ENCODE measurements at places on chromosomes 5 and 9.
A peak's percentile ranks its signal among the peaks of the same experiment; 100 is the strongest.

DNA sequence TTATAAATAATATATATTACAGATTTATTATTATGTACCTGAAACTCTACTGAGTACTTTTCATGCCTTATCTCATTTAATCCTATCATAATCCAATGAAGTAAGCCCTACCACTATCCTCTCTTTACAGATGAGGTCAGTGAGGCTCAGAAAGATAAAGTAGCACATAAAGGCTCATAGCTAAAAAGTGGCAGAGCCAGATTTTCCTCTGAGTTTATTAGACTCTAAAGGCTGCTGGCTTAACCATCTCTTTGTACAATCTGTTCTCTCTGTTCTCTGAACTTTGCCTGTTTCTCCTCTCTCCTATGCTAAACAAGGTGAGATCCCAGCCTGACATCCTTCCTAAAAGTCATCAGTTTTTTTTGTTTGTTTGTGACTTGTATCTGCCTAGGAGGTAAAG is 311.2 kb downstream of the KCTD16 start:
- DNase-seq: no peak

GRCh38 chr9:22469928-22470544 is 23.4 kb downstream of the DMRTA1 start:
- DNase-seq: no peak

- no peak for DNase-seq
Measured at GRCh38 chr5:178797546-178798440, 62.0 kb upstream of the ZNF354B start.

DNA sequence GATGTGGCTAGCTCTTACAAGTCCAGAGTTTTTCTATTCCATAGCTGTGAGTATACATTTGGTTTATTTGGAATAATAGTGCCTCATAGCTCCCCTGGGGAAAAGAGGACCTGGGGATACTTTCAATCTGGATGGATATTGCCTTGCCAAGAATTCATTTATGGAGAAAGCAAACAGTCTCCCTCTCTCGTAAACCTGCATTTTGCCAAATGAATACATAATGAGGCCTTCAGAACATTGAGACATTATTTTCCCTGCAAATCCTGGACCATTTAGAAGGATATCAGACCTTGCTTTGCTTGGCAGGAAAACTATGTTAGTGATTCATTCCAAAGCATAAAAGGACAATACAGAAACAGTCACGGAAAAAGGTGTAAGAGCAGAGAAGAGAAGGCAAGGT is 569.6 kb upstream of the BRINP1 start:
- no peak for DNase-seq

DNA sequence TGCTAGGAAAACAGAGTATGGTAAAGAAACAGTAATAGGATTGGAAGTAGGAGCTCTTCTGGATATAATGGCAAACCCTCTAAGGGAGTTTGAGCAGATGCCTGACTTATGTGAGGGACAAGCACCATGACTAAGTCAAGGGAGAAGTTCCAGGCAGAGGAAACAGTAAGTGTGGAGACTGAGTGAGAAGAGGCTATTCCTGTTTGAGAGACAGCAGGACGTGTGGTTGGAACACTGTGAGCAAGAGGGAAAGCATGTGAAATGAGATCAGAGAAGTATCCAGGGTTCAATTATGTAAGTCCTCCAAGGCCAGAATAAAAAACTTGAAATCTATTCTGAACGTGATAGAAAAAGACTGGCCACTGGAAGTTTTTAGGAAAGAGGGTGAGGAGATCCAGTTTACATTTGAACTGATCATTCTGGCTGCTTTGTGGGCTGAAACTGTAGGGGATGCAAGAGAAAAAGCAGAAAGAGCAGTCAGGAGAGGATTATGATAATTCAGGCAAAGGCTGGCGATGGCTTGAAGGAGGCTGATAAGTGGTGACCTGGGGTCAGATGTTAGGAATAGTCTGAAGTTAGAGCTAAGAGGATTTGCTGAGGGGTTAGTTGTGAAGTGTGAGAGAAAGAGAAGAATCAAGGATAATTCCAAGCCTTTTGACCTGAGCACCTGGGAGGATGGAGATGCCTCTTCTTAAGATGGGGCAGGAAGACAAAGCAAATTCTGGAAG is 19.2 kb downstream of the DMAC1 start:
- DNase-seq: no peak

DNA sequence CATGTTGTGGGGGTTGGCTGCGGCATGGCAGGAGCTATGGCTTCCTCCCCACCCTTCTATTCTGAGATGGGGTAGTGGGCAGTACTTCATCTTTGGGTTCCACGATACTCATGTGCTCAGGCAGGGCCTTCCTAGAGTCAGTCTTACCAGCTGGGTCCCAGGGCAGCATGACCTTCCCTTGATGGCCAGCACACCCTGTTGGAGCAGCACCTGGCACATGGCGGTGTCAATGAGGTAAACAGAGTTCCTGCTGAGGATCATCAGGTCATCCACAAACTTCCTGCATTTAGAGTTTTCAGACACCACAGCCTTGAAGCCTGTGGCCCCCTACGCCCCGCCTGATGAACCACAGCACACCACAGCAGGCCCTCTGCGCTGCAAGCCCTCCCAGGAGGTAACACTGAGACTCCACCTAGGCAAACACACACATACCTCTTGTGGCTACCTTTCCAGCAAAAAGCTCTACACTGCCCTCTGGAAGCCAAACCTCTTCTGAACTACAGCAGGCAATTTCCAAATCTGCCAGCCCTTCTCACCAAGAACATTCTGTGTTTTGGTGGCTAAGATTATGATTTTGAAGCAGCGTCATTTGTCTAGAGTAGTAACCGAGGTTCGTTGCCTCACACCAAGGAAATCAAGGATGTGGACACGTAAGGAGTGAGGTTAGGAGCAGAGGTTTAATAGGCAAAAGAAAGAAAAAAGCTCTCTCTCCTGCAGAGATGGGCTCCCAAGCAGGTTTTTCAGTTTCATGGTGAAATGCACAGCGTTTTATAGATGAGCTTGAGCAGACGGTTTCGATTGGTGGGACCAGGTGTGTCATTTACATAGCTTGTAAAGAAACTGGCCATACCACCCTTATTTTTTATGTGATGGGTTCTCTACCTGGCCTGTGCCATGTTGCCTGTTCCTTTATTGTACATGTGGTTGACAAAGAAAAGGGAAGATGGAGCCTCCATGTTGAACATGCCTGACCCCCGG is 20.3 kb upstream of the TMEM174 start:
- DNase-seq: peak; percentile 69

- DNase-seq: peak; percentile 92
Measured at GRCh38 chr9:136567651-136568287, 21.9 kb upstream of the NOTCH1 start.

GRCh38 chr5:31157720-31158119 is 35.8 kb upstream of the CDH6 start:
- DNase-seq: no peak
